ENCODE measurements at places on chromosomes 1 and 21.
A peak's percentile ranks its signal among the peaks of the same experiment; 100 is the strongest.

DNA sequence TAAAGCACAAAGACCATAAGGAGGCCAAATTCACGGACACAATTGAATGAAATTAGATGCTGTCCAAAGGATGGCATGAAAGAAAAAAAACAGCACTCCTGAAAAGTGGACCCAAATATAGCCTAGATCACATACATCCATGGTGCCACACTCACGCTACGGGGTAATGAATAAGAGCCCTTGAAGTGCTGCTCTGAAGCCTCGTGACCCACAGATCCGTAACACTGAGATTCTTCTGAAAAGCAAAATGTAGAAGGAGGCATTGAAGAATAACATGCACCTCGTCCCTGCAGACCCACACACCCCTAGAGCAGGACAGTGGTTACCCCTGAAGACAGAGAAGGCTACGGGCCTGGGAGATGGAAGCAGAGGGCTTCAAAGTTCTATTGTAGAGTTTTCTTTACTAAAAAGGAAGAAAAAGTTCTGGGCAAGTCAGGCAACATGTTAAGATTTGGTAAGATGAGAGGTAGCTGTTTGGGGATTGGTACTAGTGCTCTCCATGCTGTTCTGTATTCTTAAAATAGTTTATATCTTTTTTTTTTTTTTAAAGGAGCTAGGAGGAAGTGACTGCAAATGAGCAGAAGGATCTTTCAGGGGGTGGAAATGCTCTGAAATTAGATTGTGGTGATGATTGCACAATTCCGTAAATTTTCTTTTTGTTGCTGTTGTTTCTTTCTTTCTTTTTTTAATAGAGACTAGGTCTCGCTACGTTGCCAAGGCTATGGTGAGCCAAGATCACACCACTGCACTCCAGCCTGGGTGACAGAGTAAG is 4.1 kb upstream of the ITGB2 start:
- peak; percentile 54 for DNase-seq

GRCh38 chr1:226990133-226990716 is 50.1 kb downstream of the COQ8A start:
- no peak for DNase-seq

- DNase-seq, result no peak
Observed at GRCh38 chr1:243831463-243831862, 18.6 kb downstream of the AKT3 start.

- DNase-seq, result no peak
Observed at GRCh38 chr1:47241114-47242113, 9.4 kb upstream of the TAL1 start.

- DNase-seq, result peak; percentile 64
Observed at GRCh38 chr21:15687208-15687607, 42.6 kb upstream of the USP25 start.

DNA sequence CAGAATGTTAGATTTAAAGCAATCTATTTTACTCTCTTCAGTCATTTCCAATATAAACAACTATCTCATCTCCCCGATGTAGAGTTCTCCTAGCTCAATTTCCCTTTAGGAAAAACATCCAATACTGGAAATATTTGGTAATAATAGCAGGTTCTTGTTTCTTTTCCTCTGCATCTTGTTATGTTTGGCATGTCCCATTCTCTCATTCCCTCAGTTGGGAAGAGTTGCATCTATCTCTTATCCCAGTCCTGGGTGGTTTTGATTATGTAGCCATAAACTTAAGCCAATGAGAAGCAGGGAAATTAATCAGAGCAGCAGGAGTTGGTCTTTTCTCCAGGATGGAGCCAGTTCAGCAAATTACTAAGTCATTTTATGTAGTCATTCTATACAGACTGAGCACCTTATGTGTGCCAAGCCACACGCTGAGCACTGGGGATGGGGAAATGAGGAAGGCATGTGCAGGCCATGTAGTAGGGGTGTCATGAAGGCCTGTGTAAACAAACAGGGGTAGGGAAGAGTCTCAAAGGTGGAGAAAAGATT is 418.2 kb upstream of the NFIA start:
- DNase-seq, result no peak

- no peak for DNase-seq
Observed at GRCh38 chr21:31846690-31847089, 26.1 kb upstream of the HUNK start.

DNA sequence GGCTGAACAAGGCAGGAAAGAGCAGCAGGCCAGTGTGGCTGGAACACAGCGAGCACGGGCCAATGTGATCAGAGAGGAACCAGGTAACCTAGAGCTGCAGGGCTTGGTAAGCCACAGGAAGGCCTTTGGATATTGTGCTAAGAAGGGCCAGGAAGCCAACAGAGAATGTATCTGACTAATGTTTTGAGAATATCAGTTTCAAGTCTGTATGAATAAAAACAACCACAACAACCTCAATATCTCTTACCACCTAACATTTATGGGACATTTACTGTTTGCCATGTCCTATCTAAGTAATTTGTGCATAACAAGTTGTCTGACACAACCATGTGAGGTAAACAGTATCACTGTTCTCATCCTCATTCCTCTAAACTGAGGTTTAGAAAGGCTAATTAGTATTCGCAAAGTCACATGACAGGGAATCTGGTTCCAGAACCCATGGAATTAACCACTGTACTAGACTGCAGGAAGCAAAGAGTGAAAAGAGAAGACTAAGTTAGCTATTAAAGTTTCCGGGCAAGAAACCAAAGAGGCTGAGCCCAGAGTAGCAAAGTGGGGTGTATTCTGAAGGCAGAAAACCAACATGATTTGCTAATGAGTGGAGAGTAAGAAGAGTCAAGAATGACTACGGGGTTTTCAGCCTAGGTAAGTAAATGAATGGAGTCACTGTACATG is 38.9 kb downstream of the SPRTN start:
- no peak for DNase-seq

GRCh38 chr1:70487910-70488665 is 77.0 kb downstream of the CTH start:
- peak; percentile 28 for DNase-seq

GRCh38 chr1:2809656-2810055 is 8.2 kb upstream of the TTC34 start:
- DNase-seq, result no peak

DNA sequence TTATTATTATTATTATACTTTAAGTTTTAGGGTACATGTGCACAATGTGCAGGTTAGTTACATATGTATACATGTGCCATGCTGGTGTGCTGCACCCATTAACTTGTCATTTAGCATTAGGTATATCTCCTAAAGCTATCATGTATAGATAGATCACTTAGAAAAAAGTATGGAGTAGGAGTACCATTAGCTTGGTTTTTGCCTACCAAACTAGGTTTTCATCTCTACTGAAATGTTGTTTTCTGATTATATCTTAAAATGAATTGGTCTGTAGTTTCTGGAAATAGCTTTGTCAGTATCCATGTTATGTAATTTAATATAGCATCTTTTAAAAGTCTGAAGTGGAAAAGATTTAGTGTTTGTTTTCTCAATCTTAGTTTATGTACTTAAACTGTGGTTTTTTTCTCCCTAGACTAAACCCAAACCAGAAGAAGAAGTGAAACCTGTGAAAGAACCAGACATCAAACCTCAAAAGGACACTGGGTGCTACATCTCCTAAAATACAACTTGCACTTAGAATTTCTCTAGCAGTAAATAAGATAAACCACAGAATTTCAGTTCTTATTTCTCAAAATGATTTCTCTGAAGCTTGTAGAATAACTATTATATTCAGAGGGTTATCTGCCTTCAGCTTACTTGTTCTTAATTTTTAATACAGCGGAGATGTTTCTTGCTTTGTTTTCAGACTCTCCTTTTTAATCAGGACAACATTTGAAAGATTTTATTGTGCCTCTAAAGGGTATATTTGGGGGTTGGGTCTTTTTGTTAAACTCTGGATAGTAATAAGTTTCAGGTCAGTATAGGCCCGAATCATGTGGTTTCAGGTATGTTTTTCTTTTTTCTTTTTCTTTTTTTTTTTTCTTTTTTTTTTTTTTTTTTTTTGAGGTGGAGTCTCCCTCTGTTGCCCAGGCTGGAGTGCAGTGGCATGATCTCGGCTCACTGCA is 4.5 kb upstream of the FAM177B start:
- no peak for DNase-seq

DNA sequence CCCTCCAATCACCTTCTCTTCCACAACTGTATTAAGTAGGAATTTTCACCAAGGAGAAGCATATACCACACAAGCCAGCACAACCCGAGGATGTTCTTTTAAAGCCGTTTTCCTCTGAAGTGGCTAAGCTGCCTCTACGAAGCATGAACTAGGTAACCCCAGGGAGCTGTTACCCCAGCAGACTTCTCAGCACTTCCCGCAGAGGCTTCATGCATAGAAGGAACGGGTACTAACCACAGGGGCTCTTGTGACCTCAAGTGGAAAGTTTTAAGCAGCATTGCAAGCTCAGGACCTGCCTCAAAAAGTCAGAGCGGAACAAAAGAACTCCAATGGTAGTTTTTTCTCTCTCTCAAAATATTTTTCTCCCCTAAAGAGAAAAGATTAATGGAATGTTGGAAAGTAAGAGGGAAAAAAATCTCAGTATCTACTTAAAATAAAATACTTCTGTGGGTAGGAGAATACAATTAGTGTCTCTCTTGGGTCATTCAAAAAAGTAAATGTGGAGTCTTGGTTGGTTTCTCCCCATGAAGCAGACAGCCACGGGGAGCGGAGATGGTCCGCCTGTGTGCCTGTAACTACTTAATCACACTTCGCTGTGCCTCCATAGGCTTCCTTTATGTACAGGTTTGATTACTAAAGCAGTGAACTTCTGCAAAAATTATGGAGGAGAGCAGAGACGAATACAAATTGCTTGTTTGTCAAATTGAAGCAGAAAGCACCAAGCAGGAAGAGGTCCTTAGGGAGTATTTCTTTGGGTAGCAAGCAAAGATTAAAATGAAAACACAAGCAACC is 40.9 kb downstream of the STX6 start:
- DNase-seq, result peak; percentile 18

DNA sequence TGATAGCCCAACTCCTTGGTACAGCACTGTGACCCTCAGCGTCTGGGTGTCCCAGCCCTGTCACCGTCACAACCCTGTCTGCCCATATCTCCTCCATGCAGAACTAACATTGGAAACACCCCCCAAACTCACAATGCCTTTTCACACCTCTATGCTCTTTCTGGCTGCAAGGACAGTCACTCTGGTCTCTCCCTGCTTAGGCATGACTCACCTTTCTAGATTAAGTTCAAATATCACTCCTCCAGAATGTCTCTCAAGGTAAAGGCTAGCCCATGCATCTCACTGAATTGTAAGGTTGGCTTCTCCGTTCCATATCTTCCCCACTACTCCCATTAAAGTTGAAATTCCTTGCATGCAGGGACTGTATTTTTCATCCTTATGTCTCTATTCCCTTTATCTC is 17.0 kb upstream of the CAPN8 start:
- DNase-seq, result no peak

GRCh38 chr1:154155251-154155650 is 378 bp upstream of the NUP210L start:
- DNase-seq, result no peak

- DNase-seq, result no peak
Observed at GRCh38 chr1:48003741-48004531, 6.8 kb upstream of the TRABD2B start.

DNA sequence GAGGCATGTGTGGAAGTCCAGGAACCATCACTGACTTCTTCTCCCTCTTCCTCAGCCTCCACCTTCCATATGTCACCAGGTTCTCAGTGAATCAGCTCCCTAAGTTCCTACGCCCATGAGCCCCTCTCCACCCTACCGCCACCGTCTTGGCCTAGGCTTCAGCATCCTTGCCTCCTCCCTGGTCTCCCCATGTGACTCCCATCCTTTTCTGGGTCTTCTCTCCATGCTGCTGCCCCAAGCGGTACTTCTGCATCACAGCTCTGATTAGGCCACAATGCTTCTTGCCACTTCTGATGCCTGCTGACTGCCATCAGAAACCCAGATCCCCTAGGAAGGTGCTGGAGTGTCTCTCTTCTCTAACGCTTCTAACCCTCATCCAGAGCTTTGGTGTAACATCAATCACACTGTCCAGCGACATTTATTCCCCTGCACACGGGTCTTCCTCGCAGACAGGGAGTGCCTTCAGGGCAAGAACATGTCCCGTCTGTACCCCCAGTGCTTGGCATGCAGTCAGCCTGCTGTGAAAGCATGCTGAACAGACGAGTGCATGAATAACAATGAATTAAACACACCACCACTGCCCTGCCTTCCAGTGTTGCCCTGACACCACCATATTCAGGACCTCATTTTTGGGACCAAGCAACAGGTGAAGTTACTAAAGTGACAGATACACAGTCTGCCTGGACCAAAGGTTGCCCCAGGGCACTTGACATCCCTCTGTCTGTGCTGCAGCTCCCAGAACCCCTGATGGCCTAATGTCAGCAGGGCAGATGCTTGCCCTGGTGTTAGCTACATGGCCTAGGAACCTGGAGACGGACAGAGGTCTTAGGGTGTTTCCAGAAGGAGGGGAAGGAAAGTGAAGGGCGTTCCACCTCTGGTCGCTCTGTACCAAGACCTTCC is 158.7 kb upstream of the EDN2 start:
- no peak for DNase-seq

DNA sequence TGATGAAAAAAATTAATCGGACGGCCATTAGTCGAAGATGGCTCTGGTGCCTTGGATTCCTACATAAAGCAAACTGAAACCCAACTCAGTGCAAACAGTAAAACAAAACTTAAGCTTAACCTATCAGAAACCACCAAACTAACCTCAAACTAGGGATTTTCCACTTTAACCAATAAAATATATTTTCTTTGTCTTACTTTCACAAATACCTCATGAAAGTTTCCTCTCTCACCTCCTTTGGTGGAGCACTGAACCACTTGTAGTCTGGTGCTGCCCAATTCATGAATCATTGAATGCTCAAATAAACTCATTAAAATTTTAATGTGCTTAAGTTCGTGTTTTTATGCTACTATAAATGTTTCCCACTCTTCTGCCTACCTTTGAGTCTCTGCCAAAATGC is 7.0 kb downstream of the ADORA3 start:
- DNase-seq, result no peak

GRCh38 chr1:56064705-56065104 is 514.7 kb downstream of the PLPP3 start:
- DNase-seq, result peak; percentile 77

- no peak for DNase-seq
Observed at GRCh38 chr1:190377294-190377693, 100.4 kb downstream of the BRINP3 start.

- no peak for DNase-seq
Observed at GRCh38 chr1:97441966-97442365, 478.9 kb downstream of the DPYD start.

- peak; percentile 30 for DNase-seq
Observed at GRCh38 chr1:21896652-21897532, 40.2 kb downstream of the HSPG2 start.

GRCh38 chr1:171501305-171502024 is 16.1 kb downstream of the PRRC2C start:
- no peak for DNase-seq

- DNase-seq, result no peak
Observed at GRCh38 chr1:168520052-168520751, 23.6 kb downstream of the XCL2 start.

- no peak for DNase-seq
Observed at GRCh38 chr1:207825719-207826556, 74.1 kb downstream of the CD46 start.

- no peak for DNase-seq
Observed at GRCh38 chr1:19720973-19721372, 56.3 kb downstream of the HTR6 start.

GRCh38 chr1:47184090-47184821 is 5.6 kb downstream of the PDZK1IP1 start:
- no peak for DNase-seq
